ENCODE measurements at places on chromosomes 3 and 15.
A peak's percentile ranks its signal among the peaks of the same experiment; 100 is the strongest.

GRCh38 chr3:142127941-142128658 is 21.2 kb downstream of the TFDP2 start:
- DNase-seq, result no peak

DNA sequence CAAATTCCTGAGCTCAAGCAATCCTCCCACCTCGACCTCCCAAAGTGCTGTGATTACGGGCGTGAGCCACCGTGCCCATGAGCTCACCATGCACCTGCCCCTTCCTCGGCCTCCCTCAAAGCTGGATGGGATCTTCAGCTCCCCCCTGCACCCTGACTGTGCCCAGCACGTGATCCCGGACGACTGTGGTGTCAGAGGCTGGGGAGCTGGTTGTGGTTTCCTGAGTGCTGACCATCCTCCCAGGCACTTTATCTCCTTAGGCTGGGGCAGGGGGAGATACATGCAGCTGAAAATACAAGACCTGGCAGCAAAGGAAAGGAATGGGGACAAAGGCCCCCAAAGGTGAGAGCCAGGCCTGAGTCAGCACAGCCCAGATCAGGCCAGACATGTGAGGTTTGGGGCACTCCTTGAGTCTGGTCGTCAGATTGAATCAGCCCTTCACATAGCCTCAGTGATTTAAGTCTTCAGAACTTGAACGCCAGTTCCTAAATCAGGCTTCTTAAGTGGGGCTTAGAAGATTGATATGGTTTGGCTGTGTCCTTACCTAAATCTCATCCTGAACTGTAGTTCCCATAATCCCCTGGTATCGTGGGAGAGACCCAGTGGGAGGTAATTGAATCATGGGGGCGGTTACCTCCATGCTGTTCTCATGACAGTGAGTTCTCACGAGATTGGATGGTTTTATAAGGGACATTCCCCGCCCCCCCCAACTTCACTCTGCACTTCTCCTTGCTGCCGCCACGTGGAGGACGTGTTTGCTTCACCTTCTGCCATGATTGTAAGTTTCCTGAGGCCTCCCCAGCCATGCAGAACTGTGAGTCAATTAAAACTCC is 35.8 kb downstream of the PRKCD start:
- DNase-seq, result no peak

DNA sequence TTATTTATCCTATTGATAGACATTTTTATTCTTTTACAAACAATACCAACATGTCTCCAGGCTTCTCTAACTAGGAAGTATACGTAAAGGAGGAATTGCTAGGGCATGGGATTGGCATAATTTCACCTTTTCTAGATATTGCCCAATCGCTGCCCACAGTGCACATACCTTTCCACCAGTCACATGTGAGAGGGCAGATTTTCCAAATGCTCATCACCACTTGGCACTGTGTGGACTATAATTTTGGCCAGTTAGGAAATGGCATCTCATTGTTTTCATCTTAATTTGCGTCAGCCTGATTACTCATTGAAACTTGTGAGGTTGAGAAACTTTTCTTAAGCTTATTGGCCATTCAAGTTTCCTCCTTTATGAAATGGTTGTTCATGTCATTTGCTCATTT is 57.4 kb upstream of the POLR2M start:
- no peak for DNase-seq

DNA sequence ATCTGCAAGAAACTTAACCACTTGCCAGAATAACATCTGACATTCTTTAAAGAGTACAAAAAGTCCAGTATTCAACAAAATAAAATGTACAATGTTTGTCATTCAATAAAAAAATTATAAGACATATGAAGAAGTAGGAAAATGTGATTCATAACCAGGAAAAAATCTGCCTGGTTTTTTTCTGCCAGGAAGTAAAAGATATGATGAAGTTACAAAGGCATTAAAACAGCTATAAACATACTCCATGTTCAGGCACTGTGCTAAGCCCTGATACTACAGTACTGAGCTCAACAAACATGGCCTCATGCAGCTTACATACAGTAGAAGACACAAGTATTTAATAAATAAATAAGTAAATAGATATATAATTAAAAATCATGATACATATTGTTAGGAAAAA is 178.4 kb upstream of the STT3B start:
- DNase-seq, result no peak

DNA sequence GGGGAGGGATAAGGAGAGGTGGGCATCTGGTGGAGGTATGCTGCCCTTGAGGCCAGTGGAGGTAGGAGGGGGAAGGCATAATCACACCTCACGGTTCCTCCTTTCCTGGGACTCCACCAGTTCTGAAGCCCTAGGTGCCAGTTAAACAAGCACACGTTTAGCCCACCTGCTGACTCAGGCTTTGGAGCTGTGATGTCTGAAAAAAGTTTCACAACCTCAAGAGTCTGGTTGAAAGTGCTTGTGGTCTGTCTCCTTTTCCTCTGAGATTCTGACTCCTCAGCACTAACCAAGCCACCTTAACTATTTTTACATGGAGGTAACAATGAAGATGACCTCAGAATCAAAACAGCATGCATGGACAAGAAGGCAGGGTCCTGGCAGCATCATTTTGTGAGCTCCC is 23.0 kb downstream of the HPS3 start:
- DNase-seq, result no peak

- no peak for DNase-seq
These were observed 260.7 kb upstream of the CTNNB1 start for GRCh38 chr3:40938591-40938990.

- DNase-seq, result no peak
These were observed 48.1 kb downstream of the MYO5C start for GRCh38 chr15:52247461-52247860.

GRCh38 chr15:74540761-74541493 is at the start of gene ARID3B:
Gene ARID3B, plus strand, starts transcription at chr15:74541220. Its CDS starts 2,717 bp downstream, at chr15:74543937.
- DNase-seq, result peak; percentile 95

- no peak for DNase-seq
These were observed 247.7 kb upstream of the CDIN1 start for GRCh38 chr15:36331531-36332275.

DNA sequence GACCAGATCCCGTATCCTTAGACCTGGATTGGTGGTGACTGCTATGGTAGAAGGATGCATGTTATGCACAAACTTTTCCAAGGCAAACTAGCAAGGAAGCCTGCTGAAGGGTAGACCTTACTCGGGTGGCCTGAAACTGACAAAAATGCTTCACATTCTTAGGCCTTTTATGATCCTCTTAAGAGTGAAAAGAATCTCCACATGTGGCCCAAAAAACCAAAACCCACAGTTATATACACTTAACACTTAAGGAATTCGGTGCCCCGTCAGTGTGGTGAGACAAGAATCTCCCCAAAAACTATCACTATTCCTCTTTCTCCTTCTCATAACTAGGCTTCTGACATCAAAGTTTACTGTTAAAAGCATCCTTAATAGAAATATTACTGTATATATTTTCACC is 130.1 kb upstream of the SOX2 start:
- no peak for DNase-seq

DNA sequence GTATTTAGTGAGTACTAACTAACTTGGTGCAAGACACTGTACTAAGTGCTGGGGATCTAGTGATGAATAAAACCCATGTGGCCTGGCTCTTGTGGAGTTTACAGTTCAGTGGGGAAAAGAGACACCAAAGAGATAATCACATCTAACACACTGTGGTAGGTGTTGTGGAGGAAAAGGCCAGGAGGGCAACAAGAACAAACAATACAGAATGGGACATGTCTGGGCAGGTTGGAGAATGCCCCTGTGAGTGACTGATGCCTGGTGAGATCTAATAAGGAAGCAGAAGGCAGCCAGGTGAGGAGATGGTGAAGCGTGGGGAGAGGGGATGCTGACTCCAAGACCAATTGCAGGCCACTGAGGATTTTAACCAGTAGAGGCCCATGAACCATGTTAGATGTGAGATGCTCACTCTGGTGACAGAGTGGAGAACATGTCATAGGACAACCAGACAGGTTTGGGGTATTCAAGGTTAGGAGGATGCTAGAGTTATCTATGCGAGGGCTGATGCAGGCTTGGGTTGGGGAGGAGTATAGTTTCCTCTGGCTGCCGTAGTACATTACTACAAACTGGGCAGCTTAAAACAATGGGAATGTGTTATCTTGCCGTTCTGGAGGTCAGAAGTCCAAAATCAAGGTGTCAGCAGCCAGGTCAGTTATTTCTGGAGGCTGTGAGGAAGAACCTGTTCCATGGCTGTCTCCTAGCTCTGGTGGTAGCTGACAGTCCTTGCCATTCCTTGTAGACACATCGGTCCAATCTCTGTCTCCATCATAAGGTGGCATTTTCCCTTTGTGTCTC is 81.4 kb downstream of the ARNT2 start:
- DNase-seq, result no peak

DNA sequence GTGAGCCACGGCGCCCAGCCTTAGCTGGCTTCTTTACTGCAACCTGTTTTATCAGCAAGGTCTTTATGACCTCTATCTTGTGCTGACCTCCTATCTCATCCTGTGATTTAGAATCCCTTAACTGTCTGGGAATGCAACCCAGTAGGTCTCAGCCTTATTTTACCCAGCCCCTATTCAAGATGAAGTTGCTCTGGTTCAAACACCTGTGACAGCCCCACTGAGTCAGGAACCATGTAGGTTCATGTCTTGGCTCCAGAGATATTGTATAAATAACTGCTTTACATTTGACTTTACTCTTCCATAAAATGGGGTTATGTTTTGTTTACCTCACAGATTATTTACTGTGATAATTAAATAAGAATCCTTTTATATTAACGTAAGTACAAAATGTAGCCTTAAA is 27.1 kb upstream of the ANO10 start:
- no peak for DNase-seq

- no peak for DNase-seq
These were observed 24.9 kb downstream of the POMGNT2 start for GRCh38 chr3:43080726-43081568.

- no peak for DNase-seq
These were observed 246.7 kb downstream of the MCTP2 start for GRCh38 chr15:94477913-94478553.

GRCh38 chr3:120160050-120160449 is 65.8 kb upstream of the GSK3B start:
- DNase-seq, result no peak

DNA sequence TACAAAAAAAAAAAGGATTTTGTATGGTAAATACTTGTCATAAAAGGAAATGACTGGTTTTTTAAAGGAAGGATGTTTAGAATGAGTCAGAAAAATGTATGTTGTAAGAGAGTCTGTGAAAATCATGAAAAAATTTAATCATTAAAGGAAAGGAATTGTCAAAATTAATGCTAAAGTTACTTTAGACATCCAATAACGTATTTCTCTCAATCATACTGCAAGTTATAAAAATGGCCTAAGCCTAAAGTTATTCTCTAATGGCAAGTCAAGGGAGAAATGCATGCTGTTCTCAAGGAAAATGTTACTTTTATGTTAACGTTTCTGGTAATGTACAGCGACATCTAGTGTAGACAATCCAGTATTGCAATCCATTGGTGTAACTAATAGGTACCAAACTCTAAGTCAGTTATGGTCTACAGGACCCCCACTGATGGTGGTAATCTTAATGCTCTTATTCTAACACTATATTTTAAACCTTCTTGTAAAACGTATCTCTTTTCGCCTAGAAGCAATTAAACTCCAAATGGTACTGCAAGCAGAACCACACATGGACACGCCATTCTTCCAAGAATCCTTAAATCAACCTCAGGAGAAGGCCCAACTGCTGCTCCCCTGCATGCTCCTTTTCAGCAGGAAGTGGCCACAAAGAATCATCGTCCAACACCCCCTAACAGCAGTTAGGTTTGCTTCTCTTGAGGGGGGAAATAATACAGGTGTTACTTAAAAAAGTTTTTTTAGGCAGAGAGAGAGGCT is 35.2 kb downstream of the NCEH1 start:
- peak; percentile 39 for DNase-seq

DNA sequence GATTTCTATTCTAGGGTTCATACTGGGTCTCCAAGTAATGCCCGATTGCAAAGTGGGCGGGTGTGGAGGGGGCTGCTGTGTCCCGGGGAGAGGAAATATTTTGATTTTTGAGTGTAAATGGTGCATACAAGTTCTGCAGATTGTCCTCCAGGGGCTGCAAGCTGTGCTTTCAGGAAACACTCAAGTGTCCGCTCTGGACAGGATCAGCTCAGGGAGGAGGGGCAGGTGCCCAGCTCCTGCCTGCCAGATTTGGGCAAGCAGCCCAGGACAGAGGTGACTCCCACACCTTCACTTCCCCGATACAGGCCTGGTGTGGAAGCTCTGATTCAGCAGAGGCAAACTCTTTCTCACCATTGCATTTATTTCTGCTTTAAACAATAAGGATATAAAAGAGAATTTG is 142.7 kb downstream of the ALDH1A2 start:
- no peak for DNase-seq

GRCh38 chr15:99454941-99455788 is 110.6 kb upstream of the MEF2A start:
- DNase-seq, result no peak

DNA sequence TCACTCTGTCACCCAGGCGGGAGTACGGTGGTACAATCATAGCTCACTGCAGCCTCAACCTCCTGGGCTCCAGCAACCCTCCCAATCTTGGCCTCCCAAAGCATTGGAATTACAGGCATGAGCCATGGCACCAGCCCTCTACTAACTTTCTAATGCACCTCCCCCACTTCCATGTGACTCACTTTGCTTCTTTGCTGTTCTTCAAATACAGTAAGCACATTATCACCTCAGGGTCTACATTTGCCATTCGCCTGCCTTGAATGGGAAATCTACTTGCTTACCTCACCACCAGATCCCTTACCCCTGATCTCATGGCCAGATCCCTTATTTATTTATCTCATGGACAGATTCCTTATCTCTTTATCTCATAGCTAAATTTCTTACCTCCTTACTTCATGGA is 235.3 kb downstream of the KCNMB2 start:
- no peak for DNase-seq

- DNase-seq, result peak; percentile 8
These were observed 152.8 kb downstream of the KCNAB1 start for GRCh38 chr3:156273111-156273694.

- no peak for DNase-seq
These were observed 19.0 kb downstream of the NSUN3 start for GRCh38 chr3:94081884-94082283.

- peak; percentile 72 for DNase-seq
These were observed at the start of gene ACTRT3 for GRCh38 chr3:169769287-169770181. Gene ACTRT3, minus strand, starts transcription at chr3:169769561. Its CDS starts 41 bp downstream, at chr3:169769520.

DNA sequence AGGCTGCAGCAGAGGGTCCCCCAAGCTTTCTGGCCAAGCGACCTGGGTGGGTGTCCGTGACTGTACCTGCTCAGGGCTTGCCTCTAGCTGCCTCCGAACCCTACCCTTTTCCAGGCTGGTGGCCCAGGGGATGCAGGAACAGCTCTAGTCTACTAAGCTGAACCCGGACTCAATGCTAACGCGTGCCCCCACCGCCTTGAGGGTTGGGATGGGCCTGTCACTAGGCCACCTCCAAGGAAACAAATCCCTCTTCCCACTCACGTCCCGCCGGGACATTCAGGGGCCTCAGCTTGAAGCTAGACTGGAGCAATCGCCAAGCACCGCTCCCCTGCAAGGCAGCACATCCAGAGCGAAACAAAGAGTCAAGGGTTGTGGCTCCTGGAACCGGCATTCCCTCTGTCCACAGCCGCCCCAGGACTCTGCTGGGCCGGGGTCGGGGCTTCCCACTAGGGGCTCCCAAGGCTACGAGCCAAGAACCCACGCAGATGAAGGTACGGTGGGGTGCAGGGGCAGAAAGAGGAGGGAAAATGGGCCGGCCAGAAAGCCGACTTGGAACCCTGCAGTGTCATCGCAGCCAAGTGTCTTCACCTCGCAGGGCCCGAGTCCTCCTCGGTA is 2.9 kb downstream of the FBXL22 start:
- no peak for DNase-seq

All from muscle of arm (tissue), 14 donors.